ENCODE measurements at places on chromosomes 6 and 20.

- DNase-seq = no peak
Measured at GRCh38 chr20:36465109-36466080, 75.9 kb upstream of the MYL9 start.

GRCh38 chr20:46376196-46376785 lies 30.1 kb downstream of the ELMO2 start:
- DNase-seq = no peak

GRCh38 chr6:127051571-127052260 lies 66.8 kb upstream of the RSPO3 start:
- no peak for DNase-seq

- DNase-seq = no peak
Measured at GRCh38 chr6:45667766-45668165, 290.0 kb upstream of the SUPT3H start.

- no peak for DNase-seq
Measured at GRCh38 chr6:87925373-87926060, 122.1 kb upstream of the SPACA1 start.

Measured in central memory CD4-positive, alpha-beta T cell (primary cell).